ENCODE measurements at places on chromosomes 1 and 21.

GRCh38 chr1:150366416-150367296 is 2.7 kb downstream of the RPRD2 start:
- no peak for DNase-seq

DNA sequence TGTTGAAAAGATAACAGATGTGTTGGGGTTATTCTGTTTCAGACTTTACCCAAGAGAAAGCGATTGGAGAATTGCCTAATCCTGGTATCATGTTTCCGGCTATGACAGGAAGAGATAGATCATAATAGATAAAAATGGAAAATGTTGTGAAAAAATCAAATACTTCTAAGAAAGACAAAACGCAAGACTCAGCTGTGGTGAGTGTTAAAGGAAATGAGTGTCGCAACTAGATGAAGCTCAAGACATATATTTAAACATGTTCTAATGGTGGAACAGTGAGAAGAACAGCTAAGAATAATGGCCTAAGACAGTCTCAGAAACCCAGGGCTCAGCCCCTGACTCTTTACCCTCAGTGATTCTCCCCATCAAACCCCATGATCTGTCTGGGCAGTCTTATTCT is 426.7 kb upstream of the RUNX1 start:
- peak; percentile 95 for DNase-seq

- no peak for DNase-seq
Observed at GRCh38 chr1:86491171-86491950, 22.6 kb downstream of the CLCA1 start.

GRCh38 chr21:35764586-35764985 is 295.7 kb downstream of the SETD4 start:
- DNase-seq = no peak

- DNase-seq = no peak
Observed at GRCh38 chr1:8874230-8875201, 4.0 kb downstream of the ENO1 start.

DNA sequence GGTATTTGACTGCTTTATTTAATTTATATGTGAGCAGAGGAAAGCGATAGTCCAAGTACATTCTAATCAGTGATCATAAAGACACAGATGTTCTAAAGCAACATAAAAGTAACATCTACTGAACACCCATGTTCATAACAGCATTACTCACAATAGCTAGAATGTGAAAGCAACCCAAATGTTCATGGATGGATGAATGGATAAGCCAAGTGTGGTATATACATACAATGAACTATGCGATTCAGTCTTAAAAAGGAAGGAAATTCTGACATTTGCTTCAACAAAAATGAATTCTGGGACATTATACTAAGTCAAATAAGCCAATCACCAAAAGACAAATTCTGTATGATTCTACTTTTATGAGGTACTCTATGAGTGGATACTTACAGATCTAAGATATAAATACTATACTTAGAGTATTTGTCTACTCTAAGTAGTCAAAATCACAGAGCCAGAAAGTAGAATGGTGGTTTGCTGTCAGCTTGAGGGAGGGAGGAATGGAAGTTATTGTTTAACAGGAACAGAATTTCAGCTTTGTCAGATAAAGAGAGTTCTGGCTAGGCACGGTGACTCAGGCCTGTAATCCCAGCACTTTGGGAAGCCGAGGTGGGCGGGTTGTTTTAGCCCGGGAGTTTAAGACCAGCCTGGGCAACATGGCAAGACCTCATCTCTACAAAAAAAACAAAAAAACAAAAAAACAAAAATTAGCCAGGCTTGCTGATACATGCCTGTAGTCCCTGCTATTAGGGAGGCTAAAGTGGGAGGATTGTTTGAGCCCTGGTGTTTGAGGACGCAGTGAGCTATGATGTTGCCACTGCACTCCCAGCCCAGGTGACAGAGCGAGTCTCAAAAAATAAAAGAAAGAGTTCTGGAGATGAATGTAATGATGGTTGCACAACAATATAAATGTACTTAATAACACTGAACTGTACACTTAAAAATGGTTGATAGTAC is 79.7 kb upstream of the ARHGAP29 start:
- no peak for DNase-seq

- DNase-seq = peak; percentile 21
Observed at GRCh38 chr21:42145569-42146272, 73.2 kb upstream of the ABCG1 start.
